Uterus (tissue), 4 donors: ENCODE measurements at places on chromosomes 7 and 10. TPM values are rescaled to one million over a fixed set of nuclear protein-coding genes. Genes with fewer than 3 reads are reported as not detected.
A peak's percentile ranks its signal among the peaks of the same experiment; 100 is the strongest.

Gene ZNF488
- total RNA-seq: 0.21 TPM

DNA sequence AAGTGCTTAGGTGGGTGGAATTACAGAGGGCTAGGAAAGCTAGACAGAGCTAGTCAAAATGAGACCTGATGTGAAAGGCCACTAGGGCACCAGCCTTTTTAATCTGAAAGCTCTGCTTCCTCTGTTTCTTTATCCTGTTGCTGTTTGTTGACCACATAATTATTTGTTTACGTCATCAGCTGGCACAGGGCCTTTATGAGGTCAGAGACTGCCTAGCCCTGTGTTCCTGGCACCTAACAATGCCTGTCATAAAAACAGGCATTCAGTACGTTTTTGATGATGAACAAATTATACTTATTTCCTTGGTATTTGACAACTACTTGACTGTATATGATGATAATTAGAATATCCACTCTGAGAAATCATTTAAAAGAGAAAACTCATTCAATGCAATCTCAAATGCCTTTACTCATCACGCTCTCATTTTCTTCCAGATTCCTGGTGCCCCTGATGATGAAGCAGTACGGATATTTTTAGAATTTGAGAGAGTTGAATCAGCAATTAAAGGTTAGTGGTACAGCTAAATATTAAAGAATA, 26.0 kb downstream of the RBM17 start:
- H3K27ac ChIP-seq: peak overlapping the region; percentile 40
- DNase-seq: peak; percentile 57
- H3K4me3 ChIP-seq: no peak overlapping the region
- H3K36me3 ChIP-seq: no peaks in the 10 kb centered on the region

DNA sequence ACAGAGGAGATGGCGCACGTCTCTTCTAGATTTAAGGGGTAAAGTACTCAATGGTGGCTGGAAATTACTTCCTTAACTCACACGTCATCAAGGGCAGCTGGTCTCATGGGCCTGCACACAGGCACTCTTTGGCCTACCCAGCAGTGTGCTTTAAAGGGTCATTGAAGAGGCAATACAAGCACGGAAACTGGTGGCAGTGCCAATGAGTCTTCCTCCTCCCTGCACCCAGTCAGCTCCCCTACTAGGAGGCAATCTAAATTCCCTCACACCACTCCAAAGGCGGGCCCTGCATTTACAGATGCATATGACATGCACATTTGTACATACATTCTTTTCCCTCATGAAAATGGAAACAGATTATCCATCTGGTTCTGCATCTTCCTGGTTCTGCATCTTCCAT, 47.4 kb downstream of the PPIF start:
- H3K27me3 ChIP-seq: no peaks in the 10 kb centered on the region
- H3K4me1 ChIP-seq: peaks cover 29% of the 10 kb centered on the region
- H3K4me3 ChIP-seq: no peak overlapping the region

DNA sequence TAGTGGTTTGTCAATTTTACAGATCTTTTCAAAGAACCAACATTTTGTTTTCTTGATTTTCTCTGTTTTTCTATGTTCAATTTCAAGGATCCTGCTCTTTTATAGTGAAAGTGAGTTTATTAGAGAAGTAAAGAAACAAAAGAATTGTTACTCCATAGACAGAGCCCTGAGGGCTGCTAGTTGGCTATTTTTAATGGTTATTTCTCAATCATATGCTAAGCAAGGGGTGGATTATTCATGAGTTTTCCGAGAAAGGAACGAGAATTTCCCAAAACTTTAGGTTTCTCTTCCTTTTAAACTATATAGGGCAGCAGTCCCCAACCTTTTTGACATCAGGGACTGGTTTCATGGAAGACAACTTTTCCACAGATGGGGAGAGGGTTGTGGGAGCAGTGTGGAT, 165.0 kb downstream of the CCSER2 start:
- H3K36me3 ChIP-seq: no peaks in the 10 kb centered on the region
- no peak overlapping the region for H3K27ac ChIP-seq
- no peak overlapping the region for H3K4me3 ChIP-seq
- DNase-seq: no peak
- no peaks in the 10 kb centered on the region for H3K4me1 ChIP-seq

Gene AOAH
- 60.9 TPM for total RNA-seq

Gene FANK1
- total RNA-seq: 2.5 TPM

GRCh38 chr10:44955413-44956070, 4.1 kb upstream of the RASSF4 start:
- no peaks in the 10 kb centered on the region for H3K4me1 ChIP-seq
- peak; percentile 77 for DNase-seq
- no peak overlapping the region for H3K4me3 ChIP-seq
- no peaks in the 10 kb centered on the region for H3K27me3 ChIP-seq
- H3K27ac ChIP-seq: peak overlapping the region; percentile 65

- H3K36me3 ChIP-seq: no peaks in the 10 kb centered on the region
- H3K27me3 ChIP-seq: no peaks in the 10 kb centered on the region
- no peaks in the 10 kb centered on the region for H3K4me1 ChIP-seq
- no peak overlapping the region for H3K4me3 ChIP-seq
- H3K27ac ChIP-seq: no peak overlapping the region
Observed at GRCh38 chr7:156722043-156722826, 81.7 kb downstream of the RNF32 start.

GRCh38 chr7:76201732-76202665, at the start of gene SRRM3:
Gene SRRM3, plus strand, starts transcription at chr7:76201896. Its CDS starts 33,171 bp downstream, at chr7:76235067.
- H3K36me3 ChIP-seq: no peaks in the 10 kb centered on the region
- H3K27ac ChIP-seq: no peak within 1 kb of the TSS
- H3K4me1 ChIP-seq: no peaks in the 10 kb centered on the region
- H3K4me3 ChIP-seq: no peak within 1 kb of the TSS
- H3K27me3 ChIP-seq: no peaks in the 10 kb centered on the region

Gene ZNF518A
- 12.4 TPM for total RNA-seq

DNA sequence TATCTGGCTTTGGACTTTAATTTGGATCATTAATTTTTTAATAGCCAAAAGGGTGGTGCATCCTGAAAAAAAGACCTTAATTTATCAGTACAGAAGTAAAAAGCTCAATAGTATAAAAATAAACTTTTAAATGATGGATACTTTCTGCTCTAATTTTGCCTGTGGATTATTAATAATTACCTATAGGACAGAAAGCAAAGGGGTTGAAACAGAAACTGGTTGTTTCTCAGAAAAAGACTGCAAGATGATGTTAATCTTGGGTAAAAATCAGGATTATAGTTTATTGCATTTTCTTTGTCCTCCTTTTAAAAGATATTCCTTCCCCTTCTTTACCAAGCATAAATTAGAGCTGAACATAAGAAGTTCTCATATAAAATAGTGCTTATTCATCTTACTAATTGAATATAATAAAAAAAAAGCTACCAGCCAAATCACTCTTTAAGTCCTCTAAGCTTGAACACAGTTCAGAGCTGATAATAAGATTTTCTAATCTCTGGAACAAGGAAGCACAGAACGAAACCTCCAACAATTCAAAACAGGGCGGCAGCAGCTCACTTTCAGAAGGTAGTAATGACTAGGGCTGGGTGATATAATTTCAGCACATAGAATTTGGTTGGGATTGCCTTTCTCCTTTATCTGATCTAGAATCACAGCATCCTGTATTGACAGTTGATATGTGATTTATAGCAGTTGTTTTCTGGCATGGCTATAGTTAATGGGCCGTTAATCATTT, 8.1 kb upstream of the GPR85 start:
- H3K36me3 ChIP-seq: no peaks in the 10 kb centered on the region
- no peaks in the 10 kb centered on the region for H3K27me3 ChIP-seq
- DNase-seq: no peak
- no peaks in the 10 kb centered on the region for H3K4me1 ChIP-seq
- no peak overlapping the region for H3K4me3 ChIP-seq

Gene CADPS2
- 119 TPM for total RNA-seq

Gene NKX1-2
- total RNA-seq: not detected

Gene ASB10
- total RNA-seq: not detected

Gene TBXAS1
- total RNA-seq: 14.3 TPM

DNA sequence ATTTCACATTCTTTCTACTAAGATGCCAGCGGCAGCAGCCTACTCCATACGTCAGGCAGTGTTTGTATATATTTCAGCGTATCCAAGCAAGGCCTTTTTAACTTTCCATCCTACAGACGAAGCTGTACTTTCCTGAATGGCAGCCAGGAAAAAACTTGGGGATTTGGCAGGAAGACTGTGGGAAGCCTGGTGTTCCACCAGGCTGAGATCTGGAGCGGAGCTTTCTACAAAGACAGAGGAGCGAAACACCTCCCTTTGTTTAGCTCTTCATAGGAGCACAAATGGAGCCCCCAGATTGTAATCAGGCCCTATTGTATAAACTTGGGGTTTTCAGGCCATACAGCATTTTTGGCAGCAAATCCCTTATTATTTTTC, 143.8 kb downstream of the TES start:
- H3K4me1 ChIP-seq: peaks cover 10% of the 10 kb centered on the region
- H3K27me3 ChIP-seq: no peaks in the 10 kb centered on the region
- H3K4me3 ChIP-seq: no peak overlapping the region

- peaks cover 11% of the 10 kb centered on the region for H3K4me1 ChIP-seq
- peak; percentile 47 for DNase-seq
- peak within 1 kb of the TSS; percentile 47 for H3K4me3 ChIP-seq
- no peaks in the 10 kb centered on the region for H3K36me3 ChIP-seq
- no peak within 1 kb of the TSS for H3K27ac ChIP-seq
Observed at GRCh38 chr10:100969187-100970075, at the start of gene SEMA4G. Gene SEMA4G, plus strand, starts transcription at chr10:100969504. Its CDS starts 3,409 bp downstream, at chr10:100972913.

Gene OR13A1
- 1.2 TPM for total RNA-seq

Gene FAM131B
- total RNA-seq: 7.4 TPM

Gene CALHM1
- not detected for total RNA-seq

Gene BUB3
- 57.2 TPM for total RNA-seq

Gene NOD1
- total RNA-seq: 10.9 TPM

DNA sequence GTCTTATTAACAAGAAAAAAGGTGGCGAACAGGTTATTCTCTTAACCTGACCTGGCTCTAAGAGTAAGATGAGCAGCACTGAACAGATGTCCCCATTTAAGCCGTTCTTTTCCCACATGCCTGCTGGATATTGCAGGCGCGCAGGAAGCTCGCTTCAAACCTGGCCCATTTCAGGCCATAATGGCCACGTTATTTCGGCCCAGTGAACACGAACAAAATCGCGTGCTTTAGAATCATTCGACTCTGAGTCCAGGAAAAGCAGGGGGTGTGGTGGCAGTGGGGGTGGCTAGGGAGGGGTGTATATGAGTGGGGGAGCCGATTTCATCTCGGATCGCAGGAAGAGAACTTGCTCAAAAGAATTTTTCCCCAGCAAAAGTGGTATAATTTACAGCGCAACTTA, 6.6 kb upstream of the SP8 start:
- no peak overlapping the region for H3K27ac ChIP-seq
- H3K4me3 ChIP-seq: no peak overlapping the region
- no peak for DNase-seq
- H3K27me3 ChIP-seq: peaks cover 94% of the 10 kb centered on the region
- H3K4me1 ChIP-seq: peaks cover 2% of the 10 kb centered on the region
